ENCODE measurements at places on chromosomes 6 and 20.

DNA sequence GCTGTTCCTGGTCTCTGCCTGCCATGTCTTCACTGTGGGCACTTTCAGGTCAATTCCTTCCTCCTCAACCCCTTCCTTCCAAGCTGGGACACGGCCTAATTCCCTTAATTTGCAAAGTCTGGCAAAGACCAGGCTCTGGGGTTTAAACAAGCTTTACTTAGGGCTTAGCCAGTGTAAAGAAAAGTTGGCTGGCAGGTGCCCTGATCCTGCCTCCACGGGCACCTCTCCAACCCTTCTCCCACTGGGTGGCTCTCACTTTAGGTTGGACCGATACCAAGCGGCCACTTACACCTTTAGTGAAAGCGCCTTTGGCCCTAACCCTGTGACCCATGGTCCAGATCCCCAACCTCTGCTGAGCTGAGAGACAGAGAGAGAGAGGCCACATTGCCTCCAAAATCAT is 13.7 kb upstream of the MLN start:
- no peak for DNase-seq

DNA sequence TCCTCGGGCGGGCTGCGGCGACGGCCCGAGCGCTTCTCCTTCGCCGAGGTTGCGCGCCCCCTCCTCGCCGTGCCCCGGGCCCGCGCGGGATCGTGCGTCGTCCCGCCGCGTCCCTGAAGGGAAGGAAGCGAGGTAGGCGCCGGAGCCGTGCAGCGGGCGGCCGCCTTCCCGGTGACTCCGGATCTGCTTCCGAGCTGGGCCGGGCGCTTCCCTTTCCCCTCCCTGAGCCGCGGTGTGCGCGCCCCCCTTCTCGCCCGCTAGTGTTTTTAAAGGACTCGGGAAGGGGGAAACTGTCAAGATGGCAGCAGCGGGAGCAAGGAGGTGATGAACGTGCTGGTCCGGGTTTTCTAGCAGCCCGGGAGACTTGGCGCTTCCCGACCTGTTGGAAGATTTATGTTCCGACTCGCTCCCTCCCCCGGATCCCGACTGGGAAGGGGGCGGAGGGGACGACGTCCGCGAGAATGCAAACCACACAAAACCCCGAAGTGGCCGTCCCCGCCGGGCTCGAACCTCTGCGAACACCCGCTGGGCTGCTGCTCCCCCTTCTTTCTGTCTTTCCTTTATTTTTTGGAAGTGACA is 744 bp upstream of the FOXO3 start:
- peak; percentile 44 for DNase-seq

- no peak for DNase-seq
Measured at GRCh38 chr20:10404959-10405530, 29.0 kb downstream of the MKKS start.

DNA sequence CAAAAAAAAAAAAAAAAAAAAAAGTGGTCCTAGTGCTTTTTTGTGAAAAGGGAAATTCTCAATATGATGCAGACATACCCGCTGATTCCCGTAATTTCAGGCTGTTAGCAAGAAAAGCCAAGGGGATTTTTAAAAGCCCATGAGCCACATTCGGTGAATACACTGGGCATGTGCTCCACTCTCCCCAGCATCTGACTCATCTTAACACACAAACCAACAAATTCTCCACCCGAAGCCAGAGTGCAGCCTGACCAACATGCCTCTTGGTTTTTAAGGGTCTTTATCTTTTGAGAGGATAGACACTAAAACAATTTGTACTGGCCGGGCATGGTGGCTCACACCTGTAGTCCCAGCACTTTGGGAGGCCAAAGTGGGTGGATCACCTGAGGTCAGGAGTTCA is 45.5 kb upstream of the CD83 start:
- no peak for DNase-seq

DNA sequence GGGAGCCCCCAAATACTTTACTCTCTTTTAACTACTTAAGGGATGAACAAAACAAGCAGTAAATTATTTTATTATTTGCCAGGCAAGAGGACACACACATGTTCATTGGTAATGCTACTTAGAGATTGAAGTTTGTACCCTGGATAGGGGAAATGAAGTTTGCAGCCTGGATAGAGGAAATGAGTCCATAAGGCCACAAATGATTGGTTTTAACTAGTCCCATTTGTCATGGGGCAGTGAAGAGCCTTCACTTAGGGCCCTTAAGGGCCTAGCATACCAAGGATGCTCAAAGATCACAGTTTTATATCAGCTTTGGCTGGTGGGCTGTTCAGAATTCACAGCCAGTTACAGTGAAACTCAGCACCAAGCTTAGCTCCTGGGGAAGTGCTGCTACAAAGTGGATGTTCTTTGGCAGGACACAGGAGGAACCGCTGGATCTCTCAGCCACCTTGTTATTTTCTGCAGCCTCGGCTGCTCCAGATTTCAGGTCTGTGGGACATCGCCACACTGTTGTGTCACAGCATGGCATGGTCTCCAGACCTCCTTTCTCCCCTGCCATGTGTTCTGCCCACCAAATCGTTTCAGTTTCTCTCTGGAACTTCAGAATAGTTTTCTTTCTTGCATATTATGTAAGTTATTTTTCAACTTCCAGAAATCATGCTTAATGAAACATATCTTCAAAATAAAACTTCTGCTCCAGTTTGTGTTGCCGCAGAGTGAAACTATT is 41.8 kb downstream of the NCOA7 start:
- no peak for DNase-seq

DNA sequence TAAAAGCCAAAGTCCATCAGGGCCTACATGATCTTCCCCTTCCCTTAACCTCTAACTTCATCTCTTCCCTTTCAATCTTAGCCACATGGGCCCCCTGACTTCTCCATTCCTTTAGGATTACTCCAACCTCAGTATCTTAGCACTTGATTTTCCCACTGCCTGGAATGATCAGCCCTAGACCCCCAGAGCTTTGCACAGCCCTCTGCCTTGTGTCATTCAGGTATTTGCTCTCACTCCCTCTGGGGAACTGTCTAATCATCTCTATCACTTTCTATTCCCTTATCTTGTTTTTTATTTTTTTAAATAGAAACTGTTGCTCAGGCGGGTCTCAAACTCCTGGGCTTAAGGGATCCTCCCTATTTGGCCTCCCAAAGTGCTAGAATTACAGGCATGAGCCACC is 13.3 kb upstream of the ZNFX1 start:
- DNase-seq: no peak

- DNase-seq: no peak
Measured at GRCh38 chr6:139546106-139546472, 171.6 kb upstream of the CITED2 start.
